Bronchial epithelial cell (primary cell): ENCODE measurements at places on chromosomes 3 and 15.

DNA sequence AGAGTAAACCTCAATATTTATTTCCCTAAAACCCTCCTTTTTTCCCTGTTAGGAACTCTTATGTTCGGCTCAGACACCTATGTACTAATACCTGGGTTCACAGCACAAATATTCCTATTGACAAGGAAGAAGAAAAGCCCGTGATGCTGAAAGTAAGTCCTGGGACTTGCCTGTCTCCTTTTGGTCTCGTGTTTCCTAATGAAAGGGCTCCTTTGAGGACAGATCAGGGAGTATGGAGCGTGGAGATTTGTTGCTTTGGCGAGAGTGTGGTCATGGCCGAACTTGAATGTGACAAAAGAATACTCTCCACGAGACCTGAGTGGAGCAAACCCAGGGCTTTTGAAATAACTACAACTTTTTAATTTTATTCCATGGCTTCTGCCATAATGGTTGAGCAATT lies 167.8 kb downstream of the ITPR1 start:
- DNase-seq, result no peak

DNA sequence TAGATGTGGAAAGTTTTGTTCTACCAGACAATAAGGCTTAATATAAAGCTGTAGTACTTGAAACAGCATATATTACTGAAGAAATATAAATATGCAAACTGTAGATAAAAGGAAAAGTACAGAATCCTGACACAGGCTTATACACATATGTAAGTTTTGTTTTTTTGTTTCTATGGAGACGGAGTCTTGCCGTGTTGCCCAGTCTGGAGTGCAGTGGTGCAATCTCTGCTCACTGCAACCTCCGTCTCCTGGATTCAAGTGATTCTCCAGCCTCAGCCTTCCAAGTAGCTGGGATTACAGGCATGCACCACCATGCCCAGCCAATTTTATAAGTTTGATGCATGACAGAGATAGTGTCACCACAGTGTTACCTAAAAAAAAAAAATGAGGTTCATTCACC lies 29.1 kb upstream of the ZNF445 start:
- no peak for DNase-seq

GRCh38 chr3:152200476-152201420 lies 68.0 kb upstream of the MBNL1 start:
- DNase-seq, result no peak

DNA sequence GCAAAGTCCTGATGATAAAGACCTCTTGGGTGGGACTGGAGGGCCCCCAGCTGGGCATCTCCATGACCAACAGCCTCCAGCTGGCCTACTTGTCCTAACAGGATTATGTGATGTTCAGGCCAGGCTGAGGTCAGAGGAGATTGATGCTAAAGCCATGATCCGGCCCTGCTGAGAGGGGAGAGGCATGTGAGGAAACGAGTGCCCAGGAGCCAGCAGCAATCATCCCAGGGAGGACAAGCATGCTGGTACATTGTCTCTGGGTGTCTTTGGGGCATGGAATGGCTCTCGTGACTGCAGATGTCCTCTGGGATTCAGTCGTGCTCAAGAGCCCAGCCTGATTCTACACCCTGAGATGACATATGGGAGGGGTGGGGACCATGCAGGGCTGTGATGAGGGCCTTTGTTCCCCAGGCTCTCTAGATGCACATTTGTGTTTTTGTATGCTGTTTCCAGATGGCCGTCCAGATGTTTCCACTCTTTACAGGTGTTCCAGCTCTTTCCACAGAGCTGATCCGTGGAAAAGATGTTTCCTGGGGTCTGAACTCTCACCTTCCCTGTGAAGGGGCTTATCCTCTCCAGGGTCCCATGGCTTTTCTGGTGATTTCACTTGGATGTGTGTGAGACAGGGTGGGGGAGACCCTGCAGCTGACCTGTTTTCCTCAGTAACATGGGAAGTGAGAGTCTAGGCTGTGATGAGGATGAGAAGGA lies 20.2 kb downstream of the SLC24A1 start:
- DNase-seq, result no peak

DNA sequence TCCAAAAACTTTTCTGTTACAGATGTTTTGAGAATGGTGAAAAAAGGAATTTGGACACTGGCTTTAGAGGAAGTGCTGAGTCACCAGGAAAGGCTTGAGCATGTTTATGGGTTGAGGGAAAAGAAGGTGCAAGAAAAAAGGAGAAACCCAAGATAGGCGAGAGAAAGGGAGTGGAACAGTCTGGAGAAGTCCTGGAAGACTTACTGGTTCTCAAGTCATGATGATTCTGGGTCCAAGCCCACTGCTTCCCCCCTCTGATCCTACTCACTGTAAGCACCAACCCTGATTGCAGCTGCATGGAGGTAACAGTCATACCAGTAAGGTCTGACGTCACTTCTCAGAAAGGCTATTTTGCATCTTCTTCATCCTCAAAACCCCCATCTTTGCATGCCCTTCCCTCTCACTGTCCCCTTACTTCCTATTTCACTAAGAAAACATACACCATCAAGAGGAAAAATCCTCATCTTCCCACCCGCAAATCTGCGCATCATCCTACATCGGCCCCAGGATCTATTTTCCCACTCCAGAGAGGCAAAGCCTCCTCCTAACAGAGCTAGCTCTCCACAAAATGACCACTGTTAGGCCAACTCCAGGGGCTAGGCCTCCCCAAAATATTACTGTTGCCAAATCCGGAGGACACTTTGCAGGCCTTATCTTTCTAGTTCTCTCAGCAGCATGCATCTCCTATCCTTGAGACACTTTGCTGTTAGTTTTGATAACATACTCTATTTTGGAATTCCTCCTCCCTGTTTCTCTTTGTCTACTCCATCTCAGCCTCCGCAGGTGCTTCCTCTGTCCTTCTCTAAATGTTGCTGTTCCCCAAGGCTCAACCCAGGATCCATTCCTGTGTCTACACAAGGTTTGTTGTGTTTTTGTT lies 3.2 kb upstream of the ATP13A3 start:
- DNase-seq, result peak; percentile 53

DNA sequence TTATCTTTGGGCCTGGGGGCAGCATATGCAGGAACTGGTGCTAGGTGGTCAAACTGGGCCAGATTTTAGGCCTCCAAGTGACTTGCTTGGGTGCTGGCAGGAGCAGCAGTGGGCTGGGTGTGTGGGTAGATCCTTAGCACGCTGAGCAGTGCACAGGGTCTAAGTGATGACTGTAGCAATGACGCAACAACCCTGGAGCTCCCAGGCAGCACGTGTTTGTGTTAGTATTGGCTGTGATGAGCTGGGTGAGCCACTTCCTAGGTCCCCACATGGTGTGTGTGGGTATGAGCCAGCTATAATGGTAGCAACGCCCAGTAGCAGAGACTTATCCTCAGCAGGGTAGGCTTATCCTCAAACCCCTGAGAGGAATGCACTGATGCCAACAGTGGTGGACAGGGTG lies 570.6 kb upstream of the ROBO1 start:
- DNase-seq, result peak; percentile 1
